NAMALWA (cell line): ENCODE measurements at places on chromosomes 3 and 15.

GRCh38 chr3:11481556-11481955 lies 162.2 kb downstream of the VGLL4 start:
- DNase-seq, result no peak

GRCh38 chr3:171225708-171226107 lies 199.2 kb upstream of the SLC2A2 start:
- no peak for DNase-seq

DNA sequence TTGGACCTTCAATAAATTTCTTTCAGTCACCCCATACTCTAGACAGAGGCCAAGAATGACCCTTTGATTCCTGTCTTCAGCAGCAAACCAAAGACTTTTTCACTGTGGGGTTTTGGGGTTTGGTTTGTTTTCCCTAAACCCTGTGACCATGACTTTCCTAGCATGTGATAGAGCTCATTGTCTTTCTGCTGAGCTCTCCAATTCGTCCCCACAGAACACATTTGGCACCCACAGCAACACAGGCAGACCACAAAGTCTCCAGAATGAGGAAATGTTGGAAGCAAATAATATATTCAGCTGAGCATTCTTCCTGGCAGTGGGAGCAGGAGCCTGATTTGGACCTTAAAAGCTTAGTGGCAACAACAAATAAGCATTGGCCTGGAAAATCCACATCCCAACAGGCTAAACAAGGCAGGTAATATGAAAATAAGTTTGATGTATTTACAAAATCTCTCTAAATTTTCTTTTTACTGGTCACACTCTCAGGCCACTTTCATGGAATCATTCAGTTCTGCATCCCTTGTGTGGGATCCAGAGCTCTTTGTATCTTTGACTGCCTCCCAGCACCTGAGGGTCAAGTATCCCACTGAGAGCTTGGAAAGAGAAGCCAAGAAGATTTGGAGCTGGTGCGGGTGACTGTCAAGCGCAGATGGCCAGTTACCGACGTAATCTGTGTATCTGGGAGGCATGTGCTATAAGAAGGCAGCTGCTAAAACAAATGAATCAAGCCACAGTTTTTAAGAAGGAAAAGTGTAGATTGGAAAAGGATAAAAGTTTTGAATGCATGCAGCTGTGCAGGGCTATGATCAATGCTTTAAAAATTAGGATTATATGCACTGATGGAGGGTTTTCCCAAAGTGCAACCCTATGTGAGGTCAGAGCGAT lies 36.5 kb upstream of the CPB1 start:
- DNase-seq, result no peak

DNA sequence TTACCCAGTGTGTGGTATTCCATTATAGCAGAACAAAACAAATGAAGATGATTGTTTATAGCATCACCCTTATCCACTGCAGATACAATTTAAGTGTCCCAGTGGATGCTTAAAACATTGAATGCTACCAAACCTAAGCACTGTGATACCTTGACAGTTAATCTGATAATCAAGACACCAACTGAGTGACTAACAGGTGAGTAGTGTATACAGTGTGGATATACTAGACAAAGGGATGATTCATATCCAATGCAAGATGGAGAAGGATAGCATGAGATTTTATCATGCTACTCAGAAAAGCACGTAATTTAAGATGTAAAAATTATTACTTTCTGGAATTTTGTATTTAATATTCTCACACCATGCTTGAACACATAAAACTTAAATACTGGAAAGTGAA lies 1449.0 kb downstream of the OTOL1 start:
- no peak for DNase-seq

DNA sequence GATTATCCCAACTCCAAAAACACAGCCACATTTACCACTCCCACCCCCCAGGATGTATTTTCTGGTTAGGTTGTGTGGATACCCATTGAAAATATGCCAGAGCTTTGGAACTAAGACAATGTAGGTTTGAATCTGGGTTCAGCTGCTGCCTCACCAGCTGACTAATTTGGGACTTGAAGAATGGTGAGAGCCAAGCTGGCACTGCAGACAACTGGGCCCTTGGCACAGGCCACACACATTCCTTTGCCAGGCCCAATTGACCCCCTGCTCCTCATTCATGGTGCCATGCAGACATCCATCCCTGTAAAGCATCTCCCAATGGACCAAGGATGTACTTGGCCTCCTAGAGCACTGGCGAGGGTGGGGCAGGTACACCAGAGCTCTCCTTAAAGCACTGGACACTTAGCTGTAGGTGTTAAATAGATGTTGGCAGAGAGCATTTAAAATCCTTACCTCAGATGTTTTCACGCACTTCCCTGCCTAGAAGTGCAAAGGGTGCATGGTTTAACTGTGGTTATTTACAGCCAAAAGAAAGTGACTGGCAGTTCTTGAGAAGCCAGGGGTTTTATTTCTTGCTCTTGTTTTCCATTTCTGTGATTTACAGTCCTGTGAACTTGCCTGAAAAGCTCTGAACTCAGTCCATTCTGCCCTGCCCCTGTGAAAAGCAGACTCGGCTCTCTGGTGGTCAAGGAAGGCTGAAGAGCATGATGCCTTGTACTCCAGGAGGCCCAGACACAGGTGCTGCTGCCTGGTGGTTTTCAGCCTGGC lies 138.5 kb downstream of the CLSTN2 start:
- no peak for DNase-seq

DNA sequence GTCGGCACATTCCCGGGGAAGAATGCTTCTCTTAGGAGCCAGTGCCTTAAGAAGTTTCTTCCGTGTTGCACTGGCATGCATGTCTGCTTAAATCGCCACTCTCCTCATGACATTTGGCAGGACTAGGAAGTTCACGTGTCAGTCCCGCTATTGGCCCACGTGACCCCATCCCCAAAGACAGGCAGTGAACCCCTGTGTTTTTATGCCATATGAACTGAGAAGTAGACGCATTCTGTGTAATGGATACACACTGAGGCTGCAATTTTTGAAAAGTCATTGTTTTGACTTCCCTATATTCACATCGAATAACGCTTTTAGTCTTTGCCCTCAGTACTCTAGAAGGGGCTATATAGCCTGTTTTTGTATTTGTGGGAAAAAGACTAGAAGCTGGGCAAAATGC lies 125.6 kb upstream of the TBL1XR1 start:
- DNase-seq, result no peak

GRCh38 chr3:54506603-54507002 lies 384.3 kb downstream of the CACNA2D3 start:
- DNase-seq, result no peak

DNA sequence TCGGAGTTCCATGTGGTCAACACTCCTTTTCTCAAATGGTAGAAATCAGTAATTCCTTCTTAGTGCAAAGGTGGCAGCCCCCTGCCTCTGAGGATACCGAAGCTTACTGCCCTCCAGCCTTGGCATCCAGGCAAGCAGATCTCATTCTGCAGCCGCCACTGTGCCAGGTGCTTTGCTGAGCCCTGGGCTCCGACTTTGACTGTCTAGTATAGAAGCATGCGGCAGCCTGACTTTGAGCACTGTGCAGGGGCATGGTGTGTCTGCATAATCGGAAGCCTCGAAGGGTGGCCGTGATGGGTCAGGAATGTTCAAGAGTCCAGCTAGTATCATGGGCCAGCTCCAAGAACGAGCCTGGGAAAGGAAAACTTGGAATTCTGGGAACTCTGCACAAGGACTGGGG lies 39.7 kb downstream of the ABTB1 start:
- DNase-seq, result no peak
